Stimulated activated CD8-positive, alpha-beta memory T cell treated with anti-CD3 and anti-CD28 coated beads, Interleukin-7, amount 100 ng/mL, for 48 hours (primary cell): ENCODE measurements at places on chromosomes 1 and 21.

DNA sequence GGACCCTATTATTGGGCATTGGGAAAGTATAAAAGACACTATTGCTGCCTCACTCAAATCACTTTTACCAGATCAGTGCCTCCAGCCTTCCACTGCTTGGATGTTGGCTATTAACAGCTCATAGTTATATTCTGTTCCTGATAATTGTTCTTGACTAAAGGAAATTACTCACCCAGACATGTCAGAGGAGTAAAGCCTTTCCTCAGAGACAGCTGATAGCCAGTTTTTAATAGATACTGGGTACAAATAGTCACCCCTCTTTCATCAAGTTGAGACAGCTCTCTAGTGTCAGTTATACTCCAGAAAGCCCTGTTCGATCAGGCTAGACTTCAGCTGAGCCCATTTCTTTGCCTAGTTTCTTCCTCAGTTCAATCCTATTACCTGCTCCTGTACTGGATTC is 876.1 kb upstream of the B3GALT2 start:
- no peak for DNase-seq

DNA sequence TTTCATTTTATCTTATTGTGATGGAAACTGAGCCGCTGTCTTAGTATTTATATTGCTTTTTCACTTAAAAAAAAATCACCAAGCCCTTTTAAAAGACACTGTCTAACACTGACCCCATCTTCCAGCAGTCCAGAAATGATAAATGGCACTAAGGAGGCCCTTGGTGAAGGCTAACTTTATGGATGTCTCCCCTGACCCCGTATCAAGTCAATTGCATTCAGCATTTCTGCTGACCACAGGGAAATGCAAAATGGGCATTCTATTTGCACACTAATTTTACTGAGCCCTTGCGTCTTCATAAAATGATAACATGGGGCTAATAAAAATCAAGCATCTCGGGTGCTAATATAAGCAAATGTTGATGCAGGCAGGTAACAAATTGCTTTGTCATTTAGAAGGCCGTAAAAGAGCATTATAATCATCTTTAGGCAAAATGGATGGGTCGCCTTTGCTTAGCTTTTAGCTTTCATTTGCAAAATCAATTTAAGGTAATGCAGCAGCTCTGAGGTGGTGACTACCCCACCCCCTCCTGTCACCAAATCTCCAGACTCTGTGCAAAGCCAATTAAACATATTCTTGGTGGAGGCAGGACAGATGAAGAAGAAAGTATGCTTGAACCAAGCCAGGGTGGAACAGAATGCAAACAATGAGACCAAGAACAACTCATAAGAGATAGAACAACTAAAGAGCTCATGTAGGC is 110.8 kb downstream of the BEND5 start:
- no peak for DNase-seq

- DNase-seq: no peak
Observed at GRCh38 chr1:81391125-81391828, 409.5 kb upstream of the ADGRL2 start.

DNA sequence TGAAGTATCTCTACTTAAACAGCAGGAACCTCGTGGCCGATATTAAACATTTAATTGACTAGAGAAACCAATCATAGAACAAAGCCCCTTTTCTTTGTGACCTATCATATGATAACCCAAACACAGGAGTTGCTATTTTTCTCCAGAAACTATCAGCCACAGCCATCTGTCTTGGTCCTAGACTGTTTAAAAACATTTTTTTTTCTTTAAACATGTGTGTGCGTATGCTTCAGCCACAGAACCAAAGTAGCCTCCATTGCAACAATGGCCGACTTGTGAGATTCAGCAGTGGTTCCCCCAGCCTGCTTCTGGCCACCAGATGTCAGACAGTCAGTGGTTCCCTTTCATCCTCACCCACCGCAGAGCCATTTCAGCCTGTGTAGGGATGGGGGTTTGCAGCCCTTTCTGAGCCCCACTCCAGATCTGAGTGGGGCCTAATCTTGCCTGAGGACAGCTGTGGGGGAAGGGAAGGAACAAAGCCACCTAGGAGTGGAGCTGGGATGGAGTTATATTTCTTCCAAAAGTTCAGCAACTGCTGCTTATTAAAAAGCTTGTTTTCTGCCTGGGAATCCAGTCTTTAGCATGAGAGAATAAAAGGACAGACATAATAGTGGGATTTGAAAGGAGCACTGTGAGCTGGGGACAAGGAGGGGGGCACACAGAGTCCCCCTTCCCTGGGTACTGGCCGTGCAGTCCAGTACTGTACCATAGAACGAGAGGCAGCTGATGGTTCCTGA is 11.7 kb upstream of the IGSF3 start:
- DNase-seq: no peak

- DNase-seq: no peak
Observed at GRCh38 chr1:37177230-37177864, 143.0 kb upstream of the GRIK3 start.

DNA sequence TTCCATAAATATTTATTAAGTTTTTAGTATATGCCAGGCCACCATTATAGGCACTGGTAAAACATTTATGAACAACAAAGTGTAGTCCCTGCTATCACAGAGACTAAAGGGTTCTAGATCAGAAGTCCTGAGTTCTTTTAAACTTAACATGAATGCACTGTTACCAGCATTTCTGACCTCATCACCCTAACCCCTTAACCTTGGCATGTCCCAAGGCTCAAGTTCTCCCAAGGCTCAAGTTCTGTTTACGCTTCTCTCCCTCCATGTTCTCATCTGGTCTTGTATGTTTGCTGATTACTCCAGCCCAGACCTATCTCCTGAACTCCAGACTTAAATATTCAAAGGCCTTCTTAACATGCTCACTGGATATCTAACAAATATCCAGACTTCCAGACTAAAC is 54.5 kb downstream of the UBE2T start:
- no peak for DNase-seq

- DNase-seq: no peak
Observed at GRCh38 chr1:37238364-37239224, 204.3 kb upstream of the GRIK3 start.

GRCh38 chr21:36186081-36186480 is 29.5 kb downstream of the DOP1B start:
- DNase-seq: no peak

- DNase-seq: no peak
Observed at GRCh38 chr1:21857840-21858670, 46.0 kb downstream of the LDLRAD2 start.
